ENCODE measurements at places on chromosomes 5 and 9. TPM values are rescaled to one million over a fixed set of nuclear protein-coding genes. Genes with fewer than 3 reads are reported as not detected.

DNA sequence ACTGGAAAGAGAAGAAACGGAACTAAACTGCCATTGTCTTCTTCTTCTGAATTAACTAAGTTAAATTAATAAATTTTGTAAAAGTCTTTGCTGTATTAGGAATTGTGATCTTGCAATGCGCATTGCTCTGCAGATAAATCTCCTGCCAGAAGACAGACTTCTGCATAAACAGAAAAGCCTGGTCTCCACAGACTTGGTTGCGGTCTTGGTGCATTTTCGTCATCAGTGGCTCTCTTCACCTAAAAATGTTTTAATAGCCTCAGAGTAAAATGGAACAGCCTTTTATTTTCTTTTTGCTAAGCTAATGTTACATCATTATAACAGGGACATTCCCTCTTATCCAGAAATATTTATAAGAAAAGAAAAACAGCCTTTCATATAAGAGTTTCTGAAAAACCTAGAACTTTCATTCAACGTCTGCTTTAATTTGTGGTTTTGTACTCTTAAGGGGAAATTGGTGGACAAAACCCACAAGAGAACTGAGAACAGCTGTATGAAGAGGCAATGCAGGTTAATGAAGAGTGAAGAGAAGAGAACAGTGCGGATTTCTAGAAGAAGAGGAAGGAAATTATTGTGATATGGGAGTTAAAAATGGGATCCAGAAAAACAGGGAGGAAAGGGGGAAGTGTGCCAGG lies 10.1 kb downstream of the IFNA5 start:
- no peak for DNase-seq

GRCh38 chr5:126680191-126680817 lies 79.6 kb downstream of the PHAX start:
- no peak for DNase-seq

DNA sequence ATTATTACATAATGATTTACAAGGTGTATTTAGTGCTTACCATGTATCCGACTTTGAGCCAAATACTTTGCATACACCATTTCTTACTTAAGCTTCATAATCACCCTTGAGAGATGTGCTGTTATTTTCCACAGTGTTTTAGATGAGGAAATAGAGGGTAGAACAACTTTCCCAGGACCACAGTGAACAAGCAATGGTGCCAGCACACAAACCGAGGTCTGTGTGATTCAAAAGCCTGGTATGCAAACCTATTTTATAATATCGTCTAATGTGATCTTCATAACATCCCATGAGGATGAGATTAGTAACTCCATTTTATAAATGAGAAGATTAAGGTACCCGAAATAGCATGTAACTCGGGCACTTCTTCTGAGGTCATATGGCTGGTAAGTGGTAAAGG lies 294.7 kb downstream of the NSG2 start:
- no peak for DNase-seq

- DNase-seq, result no peak
These were observed 22.2 kb downstream of the HMCN2 start for GRCh38 chr9:130287736-130288135.

- DNase-seq, result no peak
These were observed 32.7 kb downstream of the GRIA1 start for GRCh38 chr5:153523211-153523610.

The PCDHGA3 gene
- 3.1 TPM for polyA plus RNA-seq

DNA sequence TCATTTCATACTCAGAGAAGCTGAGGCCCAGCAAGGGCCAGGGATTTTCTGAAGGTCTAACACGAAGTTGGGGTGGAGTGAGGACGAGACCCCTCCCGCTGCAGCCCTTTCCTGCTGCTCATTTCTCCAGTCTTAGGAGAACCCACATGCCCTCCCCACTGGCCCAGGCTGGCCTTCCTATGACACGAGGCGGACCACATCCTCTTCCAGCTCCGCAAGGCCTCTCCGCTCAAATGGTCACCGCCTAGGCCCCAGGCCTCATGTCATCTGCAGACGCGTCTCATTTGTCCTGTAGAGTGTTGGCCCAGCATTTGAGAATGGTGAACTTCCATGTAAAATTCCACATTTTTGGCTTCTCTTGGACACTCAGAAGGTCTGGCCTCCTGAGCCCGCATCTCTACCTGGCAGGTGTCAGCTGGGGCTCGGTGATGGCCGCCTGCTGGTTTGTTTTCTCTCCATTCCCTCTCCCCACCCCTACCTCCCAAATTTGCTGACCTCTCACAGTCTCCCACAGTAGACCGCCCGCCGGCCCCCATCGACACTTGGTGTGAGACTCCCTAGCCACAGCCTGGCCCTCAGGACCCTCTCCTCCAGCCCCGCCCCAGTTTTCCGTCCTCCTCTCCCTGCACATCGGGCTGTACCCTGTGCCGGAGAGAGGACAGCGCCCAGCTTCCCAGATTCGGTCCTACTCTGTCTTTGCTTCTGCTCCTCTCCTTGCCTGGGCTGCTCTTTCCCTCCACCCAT lies 51.7 kb downstream of the ERGIC1 start:
- DNase-seq, result no peak
